Hematopoietic multipotent progenitor cell treated with erythropoietin and hydrocortisone succinate and interleukin-3 and kit ligand, for 17 days (in vitro differentiated cells): ENCODE measurements at places on chromosomes 11 and 22.

- no peak for DNase-seq
These were observed 83.0 kb downstream of the MPPED2 start for GRCh38 chr11:30503156-30503555.

DNA sequence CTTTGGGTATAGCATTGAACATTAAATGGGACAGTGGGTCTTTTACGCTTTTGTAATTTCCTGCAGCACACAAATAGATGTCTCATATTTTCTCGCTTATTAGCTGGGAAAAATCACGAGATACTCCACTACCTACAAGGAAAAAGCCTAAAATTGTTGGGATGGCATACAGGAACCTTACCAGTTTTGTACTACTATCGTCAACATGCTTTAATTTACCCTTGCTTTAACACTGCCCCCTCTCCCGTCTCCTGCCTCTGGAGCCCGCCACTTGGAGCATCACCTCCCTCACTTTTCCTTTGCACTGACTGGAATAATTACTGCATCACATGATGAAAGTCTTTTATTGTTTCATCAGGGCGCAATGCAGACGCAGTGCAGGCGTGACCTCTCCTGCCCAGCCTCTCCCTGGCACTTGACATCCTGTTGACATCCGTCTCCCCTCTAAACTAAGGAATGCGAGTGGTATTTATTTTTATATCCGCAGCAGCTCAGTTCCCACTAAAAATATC lies 1.0 kb upstream of the FNBP4 start:
- peak; percentile 22 for DNase-seq

- no peak for DNase-seq
These were observed 13.0 kb downstream of the GALNT18 start for GRCh38 chr11:11608783-11609232.

- no peak for DNase-seq
These were observed 284.0 kb downstream of the KIRREL3 start for GRCh38 chr11:126716456-126717083.

DNA sequence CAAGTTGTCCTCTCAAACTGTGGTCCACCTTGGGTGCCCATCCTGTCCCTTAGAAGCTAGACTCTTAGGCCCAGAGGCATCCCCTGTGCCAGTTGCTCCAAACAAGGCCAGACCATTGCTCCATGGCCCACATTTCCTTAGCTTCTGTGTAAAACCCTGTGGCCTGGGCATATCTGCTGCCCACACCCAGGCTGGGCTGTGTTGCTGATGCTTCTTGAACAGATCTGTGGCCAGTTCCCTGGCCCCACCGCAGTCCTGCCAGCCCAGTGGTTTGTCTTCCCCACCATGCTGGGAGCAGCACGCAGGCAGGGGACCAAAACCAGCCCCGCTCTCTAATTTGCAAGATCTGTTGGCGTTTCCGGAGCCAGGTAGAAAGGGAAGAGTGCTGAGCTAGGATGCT lies 72.2 kb downstream of the CSNK2A3 start:
- DNase-seq, result no peak

GRCh38 chr11:16095756-16096155 lies 260.6 kb downstream of the SOX6 start:
- no peak for DNase-seq

DNA sequence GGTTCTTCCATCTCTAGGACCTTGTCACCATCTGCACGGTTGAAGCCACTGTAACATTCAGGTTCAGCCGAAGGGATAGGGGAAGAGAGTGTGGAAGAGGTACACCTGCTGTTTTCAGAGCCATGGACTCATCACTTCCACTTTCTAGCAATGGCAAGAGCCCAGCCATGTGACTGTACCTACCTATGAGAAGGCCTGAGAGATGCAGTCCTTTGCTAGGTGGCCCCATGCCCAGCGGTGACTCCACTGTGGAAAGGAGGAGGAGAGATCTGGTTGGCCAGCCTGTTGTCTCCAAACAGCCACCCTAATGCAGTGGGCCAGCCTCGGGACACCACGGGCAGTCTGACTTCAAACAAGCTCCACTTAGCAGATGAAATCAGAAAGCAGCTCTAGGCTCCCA lies 16.0 kb downstream of the RASD2 start:
- DNase-seq, result no peak

- no peak for DNase-seq
These were observed 78.7 kb upstream of the NARS2 start for GRCh38 chr11:78653294-78653909.

- no peak for DNase-seq
These were observed 475 bp downstream of the MAPK12 start for GRCh38 chr22:50260801-50261614.

- no peak for DNase-seq
These were observed 169.6 kb downstream of the MAML2 start for GRCh38 chr11:96173422-96173821.

GRCh38 chr22:36257308-36257707 lies 4.4 kb downstream of the APOL1 start:
- DNase-seq, result no peak

GRCh38 chr11:92464822-92465221 lies 240.2 kb downstream of the FAT3 start:
- DNase-seq, result no peak

DNA sequence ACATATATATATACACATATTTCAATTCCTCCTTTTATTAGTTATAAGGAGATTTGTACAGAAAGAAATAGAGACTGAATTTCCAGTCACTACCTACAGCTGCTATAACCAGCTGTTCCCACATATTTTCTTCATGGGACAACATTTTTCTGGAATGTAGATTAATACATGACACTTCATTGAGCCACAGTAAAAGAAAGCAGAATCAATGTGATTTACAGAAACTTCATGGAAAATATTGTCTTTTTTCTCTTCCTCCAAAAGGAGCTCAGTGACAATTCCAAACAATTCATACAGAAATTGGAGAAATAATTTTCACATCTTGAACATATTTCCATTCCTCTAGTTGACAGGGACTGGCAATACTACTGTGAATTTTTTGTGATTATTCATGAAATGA lies 249.2 kb downstream of the DLG2 start:
- no peak for DNase-seq

GRCh38 chr11:125079151-125079877 lies 16.2 kb downstream of the SLC37A2 start:
- no peak for DNase-seq

GRCh38 chr22:45702981-45703380 lies 31.3 kb downstream of the ATXN10 start:
- DNase-seq, result no peak

- no peak for DNase-seq
These were observed 62.2 kb downstream of the MORC2 start for GRCh38 chr22:30906411-30906810.

- DNase-seq, result no peak
These were observed 609.3 kb upstream of the CCDC90B start for GRCh38 chr11:83895516-83895915.

GRCh38 chr11:9250139-9250582 lies 15.0 kb downstream of the DENND5A start:
- DNase-seq, result no peak

DNA sequence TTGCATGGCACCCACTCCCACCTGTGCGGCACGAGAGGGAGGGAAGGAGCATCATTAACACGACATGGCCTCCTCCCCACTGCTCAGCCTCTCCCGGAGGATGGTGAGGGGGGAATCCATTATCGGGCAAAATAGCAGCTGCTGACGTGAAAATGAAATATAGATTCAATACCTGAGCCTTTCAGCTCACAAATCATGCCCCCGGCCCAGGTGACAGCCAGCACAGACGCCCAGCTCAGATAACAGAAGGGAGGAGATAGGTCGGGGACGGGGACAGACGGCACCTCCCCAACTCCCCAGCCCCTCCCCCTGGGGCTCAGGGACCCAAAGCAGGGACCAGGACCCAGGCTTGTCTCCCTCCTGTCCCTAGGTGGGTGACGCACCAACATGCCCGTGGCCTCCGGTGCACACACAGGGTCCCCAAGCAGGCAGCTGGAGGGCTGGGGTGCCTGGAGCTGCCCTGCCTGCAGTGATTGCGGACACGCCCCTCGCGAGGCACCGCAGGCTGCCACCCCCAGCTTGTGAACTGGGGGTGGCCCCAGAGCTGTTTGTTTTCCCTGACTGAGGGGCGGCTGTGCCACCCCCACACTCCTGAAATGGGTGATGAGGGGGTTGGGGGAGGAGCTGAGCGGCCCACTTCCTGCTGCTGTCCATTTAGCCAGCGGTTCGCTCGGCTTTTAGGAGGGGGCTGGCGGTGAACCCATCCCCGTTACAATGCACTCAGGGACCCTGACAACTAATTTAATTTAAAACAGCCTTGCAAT lies 31.7 kb downstream of the FLRT1 start:
- no peak for DNase-seq

- DNase-seq, result no peak
These were observed 7.9 kb upstream of the CYTH4 start for GRCh38 chr22:37274380-37274862.

- DNase-seq, result no peak
These were observed 37.1 kb upstream of the SLC37A2 start for GRCh38 chr11:125025968-125026367.

DNA sequence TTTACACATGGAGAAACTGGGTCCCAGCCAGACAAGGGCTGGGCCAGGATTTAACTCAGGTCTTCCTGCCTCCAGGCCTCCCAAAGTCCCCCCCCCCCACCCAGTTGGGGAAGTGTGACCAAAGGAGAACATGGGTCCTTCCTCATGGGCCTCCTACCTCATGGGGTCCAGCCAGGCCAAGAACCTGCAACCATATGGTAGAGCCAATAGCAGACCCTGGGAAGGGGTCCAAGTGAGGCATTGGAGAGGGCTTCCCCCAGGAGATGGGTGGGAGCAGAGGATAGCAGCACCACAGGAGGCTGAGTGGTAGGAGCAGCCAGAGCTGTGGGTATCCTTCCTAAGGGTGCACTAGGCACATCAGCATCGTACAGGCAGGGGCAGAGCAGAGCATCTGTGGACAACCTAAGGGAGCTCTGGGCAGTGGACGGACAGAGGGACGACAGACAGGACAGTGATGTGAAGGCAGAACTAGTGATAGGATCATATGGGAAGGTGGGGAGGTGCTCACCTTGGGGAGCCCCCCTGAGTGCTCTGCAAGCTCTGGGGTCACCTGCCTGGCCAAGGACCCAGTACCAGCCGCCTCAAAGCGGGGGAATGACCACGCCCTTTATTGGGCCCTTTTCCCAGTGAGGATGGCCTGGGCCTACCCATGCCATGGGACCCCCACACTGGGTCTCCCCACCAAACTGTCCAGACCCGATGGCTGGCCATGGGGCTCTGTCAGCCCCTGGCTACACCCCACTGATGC lies 4.5 kb downstream of the ARVCF start:
- no peak for DNase-seq

GRCh38 chr11:113461639-113462038 lies 13.6 kb downstream of the DRD2 start:
- no peak for DNase-seq

GRCh38 chr22:37137131-37137530 lies 12.6 kb downstream of the IL2RB start:
- DNase-seq, result no peak

GRCh38 chr11:1827095-1827813 lies 7.5 kb upstream of the SYT8 start:
- no peak for DNase-seq

GRCh38 chr11:8261921-8262551 lies 1.6 kb downstream of the LMO1 start:
- no peak for DNase-seq

- no peak for DNase-seq
These were observed 5.8 kb downstream of the RAPSN start for GRCh38 chr11:47443028-47443700.

GRCh38 chr22:49242480-49242879 lies 585.2 kb downstream of the BRD1 start:
- DNase-seq, result no peak

DNA sequence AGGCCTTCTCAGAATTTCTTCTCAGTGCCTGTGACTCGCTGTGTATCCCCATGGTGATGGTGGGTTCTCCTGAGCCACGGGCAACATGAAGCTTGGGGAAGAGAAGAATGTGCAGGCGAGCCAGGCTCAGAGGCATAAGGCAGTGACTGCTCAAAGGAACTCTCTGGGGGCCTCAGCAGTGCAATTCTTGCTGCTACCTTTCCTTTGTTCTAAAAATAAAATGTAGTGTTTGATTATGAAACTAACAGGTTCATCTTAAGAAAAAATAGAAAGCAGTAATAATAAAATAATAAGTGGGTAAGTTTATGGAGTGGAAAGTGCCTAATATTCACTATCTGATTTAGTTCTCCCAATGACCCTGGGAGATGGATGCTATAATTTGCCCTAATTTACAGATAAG lies 46.7 kb downstream of the MEI1 start:
- DNase-seq, result no peak

DNA sequence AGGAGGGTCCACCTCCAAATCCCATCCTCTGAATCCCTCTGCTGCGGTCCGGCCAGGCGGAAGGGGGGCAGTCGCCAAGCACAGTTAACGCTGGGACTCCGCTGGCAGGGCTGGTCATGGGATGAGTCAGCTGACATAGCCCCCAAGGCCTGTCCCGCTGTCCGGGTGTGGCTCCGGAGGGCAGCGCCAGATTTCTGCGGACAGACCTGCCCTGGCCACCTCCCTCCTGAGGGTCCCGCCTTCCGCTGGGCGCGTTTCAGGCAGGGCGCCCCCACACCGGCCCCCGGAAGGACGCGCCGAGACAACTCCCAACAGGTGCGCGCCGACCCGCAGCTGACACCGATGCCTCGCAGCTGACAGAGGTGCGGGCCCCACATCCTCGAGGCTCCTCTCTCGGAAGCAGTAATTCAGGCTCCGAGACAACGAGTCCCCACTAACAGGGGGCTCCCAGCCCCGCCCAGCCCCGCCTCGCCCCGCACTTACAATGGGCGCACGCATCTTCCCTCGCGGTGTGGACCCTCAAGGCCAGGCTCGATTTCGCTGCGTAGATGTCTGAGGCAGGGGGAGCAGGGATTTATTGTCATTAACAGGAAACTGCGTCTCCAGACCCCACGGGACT lies 607 bp downstream of the PLAAT3 start:
- no peak for DNase-seq

DNA sequence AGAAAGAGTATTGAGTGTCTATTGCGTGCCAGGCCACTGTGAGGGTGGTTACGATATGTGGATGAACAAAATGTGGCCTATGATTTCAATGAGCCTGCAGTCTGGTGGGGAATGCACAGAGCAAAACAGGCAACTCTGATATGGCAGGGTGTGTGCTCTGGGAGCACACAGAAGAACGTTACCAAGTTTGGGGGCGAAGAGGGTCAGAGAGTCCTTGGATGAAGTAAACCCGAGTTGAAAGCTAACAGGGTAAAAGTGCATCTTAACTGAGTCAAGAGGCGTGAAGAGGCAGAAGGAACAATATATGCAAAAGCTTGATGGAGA lies 258 bp downstream of the CFAP68 start:
- DNase-seq, result no peak

DNA sequence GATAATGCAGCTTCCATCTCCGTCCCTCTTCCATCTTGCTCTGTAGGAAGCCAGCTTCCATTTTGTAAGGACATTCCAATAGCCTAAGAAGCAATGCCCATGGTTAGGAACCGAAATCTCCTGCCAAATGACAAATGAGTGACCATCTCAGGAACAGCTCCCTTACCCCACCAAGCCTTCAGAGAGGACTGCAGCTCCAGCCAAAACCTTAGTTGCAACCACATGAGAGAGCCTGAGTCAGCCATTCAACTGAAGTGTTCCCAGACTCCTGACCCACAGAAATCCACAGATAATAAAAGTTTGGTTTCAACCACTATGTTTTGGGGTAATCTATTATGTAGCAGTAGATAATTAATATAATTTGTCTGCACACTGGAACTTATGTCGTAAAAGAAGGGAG lies 51.7 kb upstream of the LDLRAD3 start:
- DNase-seq, result no peak
